ENCODE measurements at places on chromosomes 1 and 21. TPM values are rescaled to one million over a fixed set of nuclear protein-coding genes. Genes with fewer than 3 reads are reported as not detected.

Gene TNFAIP8L2
- total RNA-seq = not detected

DNA sequence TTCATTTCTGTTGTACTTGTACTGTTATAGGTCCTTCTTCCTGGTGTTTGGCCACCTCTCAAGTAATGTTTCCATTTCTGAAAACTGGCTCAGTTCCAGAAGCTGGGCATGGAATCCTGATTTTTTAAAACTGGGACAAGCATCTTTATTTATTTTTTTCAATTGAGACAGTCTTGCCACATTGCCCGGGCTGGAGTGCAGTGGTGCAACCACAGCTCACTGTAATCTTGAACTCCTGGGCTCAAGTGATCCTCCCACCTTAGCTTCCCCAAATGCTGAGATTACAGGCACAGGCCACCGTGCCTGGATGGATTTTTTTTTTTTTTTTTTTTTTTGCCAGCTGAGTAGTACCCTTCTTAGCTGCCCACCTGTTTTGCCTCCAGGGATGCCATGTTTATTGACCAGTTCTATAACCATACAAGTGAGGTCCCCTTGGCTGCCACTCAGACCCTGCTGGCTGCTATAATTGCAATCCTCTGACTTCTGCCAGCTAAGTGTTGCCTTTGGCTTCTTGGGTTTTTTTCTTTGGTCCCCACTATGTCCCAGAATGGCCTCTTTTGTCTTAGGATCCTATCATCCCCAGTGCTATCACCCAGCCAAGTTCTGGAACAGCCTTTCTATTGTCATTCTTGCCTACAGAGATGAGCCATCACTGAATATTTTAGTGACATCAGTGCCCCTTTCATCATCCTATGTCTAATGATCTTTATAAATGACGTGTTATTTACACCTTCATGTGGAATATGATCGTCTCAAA lies 3.9 kb upstream of the DIP2A start:
- no peak for DNase-seq

GRCh38 chr1:51842261-51842660 lies 36.3 kb downstream of the NRDC start:
- no peak for DNase-seq

- DNase-seq = no peak
These were observed 1.3 kb downstream of the CRYZ start for GRCh38 chr1:74731399-74732052.

Gene AKR1A1
- total RNA-seq = 144 TPM

GRCh38 chr21:28135646-28136045 lies 857.0 kb downstream of the LTN1 start:
- DNase-seq = no peak

DNA sequence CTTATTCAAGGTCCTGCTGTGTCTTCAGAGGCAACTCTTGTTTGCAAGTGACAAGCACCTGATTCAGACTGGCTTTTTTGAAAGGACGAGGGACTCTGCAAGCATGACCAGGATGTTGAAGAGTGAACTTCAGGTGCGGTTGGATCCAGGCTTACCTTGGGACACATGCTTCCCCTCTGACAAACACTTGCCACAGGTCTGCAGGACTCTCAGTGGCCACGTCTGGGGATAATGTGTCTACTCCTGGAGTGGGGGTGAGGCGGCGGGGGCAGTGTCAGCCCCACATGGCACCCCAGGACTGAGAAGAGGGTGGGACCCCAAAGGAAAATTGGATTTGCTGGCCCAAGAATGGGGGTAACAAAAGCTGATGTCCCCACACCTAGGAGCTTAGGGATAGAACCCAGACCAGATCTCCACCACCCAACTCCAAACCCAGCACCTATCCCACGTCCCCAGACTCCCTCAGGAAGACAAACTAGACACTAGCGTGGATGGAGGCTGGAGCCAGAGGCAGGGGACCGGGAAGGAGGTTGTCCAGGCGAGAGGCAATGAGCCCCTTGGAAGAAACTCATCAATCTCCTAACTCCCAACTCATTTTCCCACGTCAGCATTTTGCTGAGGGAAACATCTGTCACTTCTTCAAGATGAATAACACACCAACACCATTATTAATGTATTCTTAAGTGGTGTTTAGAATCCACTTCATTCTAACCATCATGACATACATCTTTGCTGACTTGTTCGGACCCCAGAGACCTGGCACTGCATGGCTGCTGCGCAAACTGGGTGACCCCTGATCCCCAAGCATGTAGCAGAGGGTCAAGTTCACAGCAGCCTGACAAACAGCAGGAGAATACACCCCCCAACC lies 32.0 kb upstream of the LAPTM5 start:
- DNase-seq = no peak

Gene CFHR2
- total RNA-seq = not detected

Gene S100A5
- not detected for total RNA-seq

Gene SPRR3
- 0.44 TPM for total RNA-seq

GRCh38 chr1:42272920-42273319 lies 62.1 kb downstream of the FOXJ3 start:
- DNase-seq = no peak

DNA sequence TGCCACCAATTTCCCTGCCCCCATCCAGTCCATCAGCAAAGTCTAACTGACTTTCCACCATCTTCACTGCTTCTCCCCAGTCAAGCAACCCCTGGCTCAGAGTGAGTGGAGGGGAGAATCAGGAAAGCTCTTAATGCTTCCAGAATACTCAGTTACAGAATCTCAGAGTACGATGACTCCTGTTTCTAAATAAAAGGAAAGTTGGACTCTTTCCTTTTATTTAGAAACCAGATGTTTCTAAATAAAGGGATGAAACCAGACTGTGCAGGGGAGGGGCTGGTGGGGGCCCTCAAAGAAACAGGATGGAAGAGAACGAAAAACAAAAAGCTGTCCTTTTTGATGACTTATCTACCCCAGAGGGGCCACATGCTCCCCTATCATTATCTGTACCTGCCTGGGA lies 85.2 kb upstream of the PPM1J start:
- DNase-seq = no peak

- DNase-seq = no peak
These were observed 758 bp upstream of the HUNK start for GRCh38 chr21:31872072-31872451.

DNA sequence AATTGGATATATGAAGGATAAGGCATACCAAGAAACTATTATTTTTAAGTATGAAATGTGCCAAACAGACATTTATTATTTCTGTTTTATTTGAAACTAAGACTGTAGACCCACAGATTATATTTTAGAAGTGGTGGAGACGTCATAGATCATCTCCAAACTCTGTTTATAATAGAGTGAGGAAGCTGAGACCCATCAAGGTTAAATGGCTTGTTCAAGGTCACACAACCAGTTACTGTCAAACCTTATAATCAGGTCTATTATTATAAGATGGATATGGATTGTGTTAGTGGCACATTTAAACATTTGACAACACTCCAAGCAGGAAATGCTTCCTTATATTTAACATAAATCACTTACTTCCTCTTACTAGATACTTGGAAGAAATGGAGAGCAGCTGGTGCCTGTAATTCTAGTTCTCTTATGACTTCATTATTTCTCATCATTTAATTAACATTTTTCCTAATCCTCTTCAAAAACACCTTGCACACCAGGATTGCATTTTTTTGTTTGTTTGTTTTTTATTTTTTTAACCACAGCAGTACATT lies 117.0 kb downstream of the NEK7 start:
- no peak for DNase-seq
